ENCODE measurements at places on chromosomes 4 and X. TPM values are rescaled to one million over a fixed set of nuclear protein-coding genes. Genes with fewer than 3 reads are reported as not detected.

Gene MAGEA12
- not detected for total RNA-seq

Gene HSFX4
- not detected for total RNA-seq

Gene DCUN1D4
- total RNA-seq, result 20.8 TPM

Gene SEL1L3
- 54.6 TPM for total RNA-seq

- H3K27ac ChIP-seq, result no peak overlapping the region
- no peak for DNase-seq
- H3K27me3 ChIP-seq, result no peaks in the 10 kb centered on the region
- H3K4me3 ChIP-seq, result no peak overlapping the region
- no peaks in the 10 kb centered on the region for H3K36me3 ChIP-seq
These were observed 32.4 kb downstream of the EGF start for GRCh38 chr4:109945056-109945455.

GRCh38 chrX:153925739-153926551 lies at the start of gene ARHGAP4:
ARHGAP4 (minus strand) TSS chrX:153926264; CDS start chrX:153926202, 62 bp downstream.
- peaks cover 9% of the 10 kb centered on the region for H3K4me1 ChIP-seq
- H3K27me3 ChIP-seq, result no peaks in the 10 kb centered on the region
- no peaks in the 10 kb centered on the region for H3K36me3 ChIP-seq
- no peak for DNase-seq
- peak within 1 kb of the TSS; percentile 98 for H3K27ac ChIP-seq
- peak within 1 kb of the TSS; percentile 74 for H3K4me3 ChIP-seq
